ENCODE measurements at places on chromosomes 11 and 22. TPM values are rescaled to one million over a fixed set of nuclear protein-coding genes. Genes with fewer than 3 reads are reported as not detected.

DNA sequence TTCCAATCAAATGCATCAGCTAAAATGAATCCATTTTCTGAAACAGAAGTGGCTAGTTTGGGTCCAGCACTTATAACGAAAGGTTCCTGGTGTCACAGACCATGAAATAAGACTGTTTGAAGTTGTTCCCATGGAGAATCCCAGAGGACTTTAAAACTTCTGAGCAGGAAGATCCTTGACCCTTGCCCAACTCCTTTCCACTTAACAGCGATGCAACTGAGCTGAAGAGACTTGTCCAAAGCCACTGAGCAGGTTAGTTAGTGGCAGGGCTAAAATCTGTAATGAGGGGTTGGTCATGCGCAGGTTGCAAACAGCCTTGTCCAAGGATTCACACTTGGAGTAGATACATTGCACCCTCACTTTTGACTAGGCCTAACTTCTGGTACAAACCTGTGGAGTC is 1.3 kb downstream of the RAB38 start:
- DNase-seq, result no peak
- no peaks in the 10 kb centered on the region for H3K27me3 ChIP-seq
- no peak overlapping the region for H3K4me3 ChIP-seq
- H3K27ac ChIP-seq, result no peak overlapping the region

DNA sequence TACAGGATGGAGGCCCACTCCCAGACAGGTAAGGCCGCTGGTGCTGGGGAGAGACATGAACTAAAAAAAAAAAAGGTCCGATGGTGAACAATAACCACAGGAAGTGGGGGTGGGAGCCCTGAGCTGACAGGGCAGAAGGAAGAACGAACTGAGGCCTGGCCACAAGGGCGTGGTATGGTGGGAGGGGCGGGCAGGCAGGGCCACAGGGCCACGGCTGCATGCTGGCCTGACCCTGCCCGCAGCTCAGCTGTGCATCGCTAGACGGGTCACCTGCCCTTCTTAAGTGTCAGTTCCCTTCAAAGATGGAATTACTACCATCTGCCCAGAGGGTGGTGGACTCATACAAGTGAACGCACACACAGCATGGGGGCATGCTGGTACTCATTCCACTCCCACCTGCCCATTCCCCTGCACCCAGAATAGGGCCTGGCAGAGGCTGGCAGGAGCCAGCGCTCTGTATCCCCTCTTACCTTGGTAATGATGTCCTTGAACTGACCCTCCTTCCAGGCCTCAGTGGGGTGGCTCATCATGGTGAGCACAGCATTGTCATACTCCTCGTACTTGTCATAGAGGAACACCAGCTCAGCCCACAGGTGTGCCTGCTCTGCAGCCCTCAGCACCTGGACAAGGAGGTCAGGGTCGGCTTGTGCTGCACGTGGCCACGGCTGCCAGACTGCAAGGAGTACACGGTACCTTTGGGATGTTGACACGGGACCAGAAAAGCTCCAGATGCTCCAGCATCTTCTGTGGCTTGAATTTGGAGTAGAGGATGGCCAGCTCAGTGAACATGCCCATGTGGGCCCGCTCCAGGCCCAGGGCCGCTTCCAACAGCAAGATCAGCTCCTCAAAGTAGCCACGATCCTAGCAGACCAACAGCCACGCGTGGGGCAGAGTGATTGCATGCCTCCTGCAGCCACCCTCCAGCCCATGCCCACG is 17.5 kb upstream of the SLC25A1 start:
- H3K27me3 ChIP-seq, result peaks cover 66% of the 10 kb centered on the region
- no peak overlapping the region for H3K27ac ChIP-seq
- H3K4me1 ChIP-seq, result peaks cover 7% of the 10 kb centered on the region
- no peak overlapping the region for H3K4me3 ChIP-seq
- no peaks in the 10 kb centered on the region for H3K36me3 ChIP-seq
- DNase-seq, result peak; percentile 61

DNA sequence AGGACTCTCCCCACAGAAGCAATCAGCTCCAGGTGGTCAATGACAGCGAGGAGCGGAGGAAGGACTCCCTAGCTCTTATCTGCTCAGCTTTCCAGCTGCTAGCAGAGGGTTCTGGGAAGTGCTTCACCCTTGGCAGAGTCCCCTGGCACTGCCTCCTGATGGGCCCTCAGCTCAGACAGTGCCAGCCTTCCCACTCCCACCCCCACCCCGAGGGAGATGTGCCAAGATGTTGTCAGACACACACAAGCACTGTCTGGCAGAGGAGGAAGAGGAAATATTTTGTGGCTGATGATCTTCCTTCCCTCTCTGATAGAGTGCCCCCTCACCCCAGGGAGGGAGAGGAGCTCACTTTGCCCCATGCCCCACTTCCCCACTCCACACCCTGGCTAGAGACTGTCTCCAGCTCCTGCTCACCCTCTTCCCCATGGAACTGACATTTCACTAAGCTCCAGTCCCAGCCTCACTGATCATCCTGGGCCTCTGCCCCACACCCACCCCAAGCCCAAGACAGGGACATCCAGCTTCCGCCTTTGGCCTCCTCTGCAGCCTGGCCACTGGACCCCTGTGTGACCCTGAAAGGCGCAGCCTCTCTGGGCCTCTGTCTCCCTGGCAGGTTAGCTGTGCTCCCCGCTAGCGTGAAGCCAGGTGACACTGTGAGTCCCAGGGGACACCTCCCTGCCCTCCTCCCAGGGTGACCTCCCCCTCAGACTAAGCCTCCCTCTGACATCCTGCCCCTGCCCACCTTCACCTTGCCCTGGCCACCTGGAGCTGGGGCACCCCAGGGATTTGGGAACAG is 44.5 kb downstream of the SLCO2B1 start:
- DNase-seq, result no peak
- no peaks in the 10 kb centered on the region for H3K4me1 ChIP-seq

- H3K27ac ChIP-seq, result no peak overlapping the region
- H3K4me1 ChIP-seq, result peaks cover 7% of the 10 kb centered on the region
- H3K27me3 ChIP-seq, result no peaks in the 10 kb centered on the region
- no peak for DNase-seq
- no peak overlapping the region for H3K4me3 ChIP-seq
Observed at GRCh38 chr11:125093502-125093901, 17.9 kb downstream of the TMEM218 start.

DNA sequence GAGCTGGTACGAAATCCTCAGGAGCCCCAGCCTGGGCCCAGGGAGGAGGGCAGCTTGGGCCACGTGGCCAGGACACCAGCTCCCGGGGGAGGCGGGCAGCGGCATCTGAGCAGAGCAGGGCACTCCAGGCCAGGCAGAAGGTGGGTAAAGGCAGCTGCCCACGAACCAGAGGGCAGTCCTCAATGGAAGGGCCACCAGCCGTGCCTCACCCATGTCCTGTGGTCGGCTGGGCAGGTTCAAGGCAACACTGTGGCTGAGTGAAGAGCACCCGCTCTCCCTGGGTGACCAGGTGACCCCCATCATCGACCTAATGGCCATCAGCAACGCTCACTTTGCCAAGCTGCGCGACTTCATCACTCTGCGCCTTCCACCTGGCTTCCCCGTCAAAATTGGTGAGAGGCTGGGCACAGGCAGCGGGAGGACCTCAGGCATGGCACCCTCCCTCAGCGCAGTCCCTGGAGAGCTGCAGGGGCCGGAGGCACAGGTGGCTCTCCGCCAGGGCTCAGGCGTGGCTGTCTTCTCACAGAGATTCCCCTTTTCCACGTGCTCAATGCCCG is 2.5 kb upstream of the SSH3 start:
- H3K36me3 ChIP-seq, result peaks cover 56% of the 10 kb centered on the region
- no peak for DNase-seq
- H3K4me1 ChIP-seq, result peaks cover 35% of the 10 kb centered on the region
- H3K4me3 ChIP-seq, result no peak overlapping the region
- no peak overlapping the region for H3K27ac ChIP-seq

DNA sequence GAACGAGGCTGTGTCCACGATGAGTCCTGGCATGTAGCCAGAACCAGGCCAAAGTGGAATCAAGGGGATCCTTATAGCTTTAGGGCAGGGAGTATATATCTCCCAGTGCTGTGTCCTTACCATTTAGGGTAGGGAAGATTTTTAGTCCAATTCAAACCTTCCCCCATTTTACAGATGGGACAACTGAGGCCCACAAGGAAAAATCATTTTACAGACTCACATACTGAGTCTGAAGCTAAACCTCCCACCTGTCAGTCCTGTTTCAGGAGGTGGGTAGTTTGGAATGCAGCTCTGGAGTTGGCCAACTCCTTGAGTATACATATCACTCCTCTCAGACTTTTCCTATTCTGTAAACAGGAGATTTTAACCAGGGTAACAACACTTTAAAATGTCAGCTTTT is 33.1 kb upstream of the TFIP11 start:
- H3K4me3 ChIP-seq, result no peak overlapping the region
- no peaks in the 10 kb centered on the region for H3K27me3 ChIP-seq
- peaks cover 87% of the 10 kb centered on the region for H3K36me3 ChIP-seq
- no peaks in the 10 kb centered on the region for H3K4me1 ChIP-seq
- H3K27ac ChIP-seq, result no peak overlapping the region

GRCh38 chr11:35174666-35175065 is 35.7 kb downstream of the CD44 start:
- no peak overlapping the region for H3K27ac ChIP-seq
- H3K4me3 ChIP-seq, result no peak overlapping the region
- H3K36me3 ChIP-seq, result no peaks in the 10 kb centered on the region
- DNase-seq, result no peak
- peaks cover 7% of the 10 kb centered on the region for H3K27me3 ChIP-seq

DNA sequence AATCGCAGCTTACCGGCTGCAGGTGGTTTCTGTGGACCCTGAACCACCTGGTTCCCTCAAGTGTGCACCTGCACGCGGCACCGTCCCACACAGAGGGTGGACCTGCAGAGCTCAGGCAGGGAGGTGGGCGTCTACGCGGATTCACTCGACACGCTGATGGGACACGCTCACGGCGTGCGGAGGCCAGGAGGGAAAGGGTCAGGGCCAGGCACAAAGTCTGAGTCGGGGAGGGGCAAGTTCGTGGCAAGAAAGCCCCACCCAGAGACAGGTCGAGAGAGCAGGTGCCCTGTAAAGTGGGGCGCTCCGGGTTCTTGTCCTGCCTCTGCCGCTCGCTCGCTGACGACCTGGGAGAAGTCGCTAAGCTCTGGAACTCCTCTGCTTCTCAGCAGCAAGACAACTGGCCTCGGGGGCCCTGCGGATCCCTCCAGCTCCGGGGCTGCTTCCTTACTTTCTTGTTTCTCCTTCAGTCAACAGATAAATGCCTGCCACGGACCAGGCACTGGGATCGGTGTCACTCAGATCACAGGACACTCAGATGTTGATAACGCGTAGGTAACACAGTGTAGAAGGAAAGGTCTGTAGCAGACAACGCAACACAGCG is 72.4 kb upstream of the NUP50 start:
- no peak overlapping the region for H3K27ac ChIP-seq
- no peaks in the 10 kb centered on the region for H3K4me1 ChIP-seq
- no peaks in the 10 kb centered on the region for H3K36me3 ChIP-seq
- peaks cover 6% of the 10 kb centered on the region for H3K27me3 ChIP-seq
- no peak overlapping the region for H3K4me3 ChIP-seq
- DNase-seq, result no peak

DNA sequence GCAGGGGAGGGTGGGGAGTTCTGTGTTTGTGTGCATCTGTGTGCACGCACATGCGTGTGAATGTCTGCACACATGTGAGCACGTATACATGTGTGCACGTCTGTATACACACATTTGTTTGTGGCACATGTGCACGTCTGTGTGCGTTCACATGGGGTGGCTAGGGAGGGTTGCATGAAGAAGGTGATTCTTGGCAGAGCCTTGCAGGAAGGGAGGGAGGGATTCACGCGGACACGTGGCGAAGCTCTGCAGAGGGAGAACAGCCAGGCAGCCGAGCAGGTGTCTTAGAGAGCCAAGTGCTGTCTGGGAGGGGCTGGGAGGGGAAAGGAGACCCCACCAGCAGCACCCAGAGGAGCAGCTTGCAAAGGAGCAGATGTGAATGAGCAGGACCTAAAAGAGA is 372.1 kb downstream of the BRD1 start:
- H3K36me3 ChIP-seq, result peaks cover 6% of the 10 kb centered on the region
- H3K27me3 ChIP-seq, result no peaks in the 10 kb centered on the region
- H3K4me3 ChIP-seq, result no peak overlapping the region
- no peak for DNase-seq

HIPK3 gene
- total RNA-seq, result 16.7 TPM

OR52E8 gene
- not detected for total RNA-seq

BLID gene
- total RNA-seq, result not detected
